ENCODE measurements at places on chromosomes 13 and 19.
A peak's percentile ranks its signal among the peaks of the same experiment; 100 is the strongest.

DNA sequence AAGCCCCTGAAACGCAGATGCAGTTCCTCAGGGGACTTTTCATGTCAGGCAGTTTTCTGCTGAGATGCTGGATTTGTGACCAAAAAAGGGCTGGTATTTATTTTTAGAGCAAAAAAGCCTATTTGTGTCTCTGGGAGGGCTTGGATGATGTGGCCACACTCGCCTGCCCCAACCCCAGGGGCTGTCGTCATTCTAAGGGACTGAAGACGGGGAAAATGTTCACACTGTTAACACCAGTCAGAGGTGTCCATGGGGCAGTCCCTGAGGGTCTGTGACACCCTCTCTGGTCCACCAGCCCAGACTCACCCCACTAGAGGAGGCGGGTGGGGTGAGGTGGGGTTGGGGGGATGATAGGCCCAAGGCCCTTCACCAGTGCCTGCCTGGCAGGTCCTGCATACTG is 15.9 kb upstream of the EPHX3 start:
- DNase-seq = peak; percentile 40

DNA sequence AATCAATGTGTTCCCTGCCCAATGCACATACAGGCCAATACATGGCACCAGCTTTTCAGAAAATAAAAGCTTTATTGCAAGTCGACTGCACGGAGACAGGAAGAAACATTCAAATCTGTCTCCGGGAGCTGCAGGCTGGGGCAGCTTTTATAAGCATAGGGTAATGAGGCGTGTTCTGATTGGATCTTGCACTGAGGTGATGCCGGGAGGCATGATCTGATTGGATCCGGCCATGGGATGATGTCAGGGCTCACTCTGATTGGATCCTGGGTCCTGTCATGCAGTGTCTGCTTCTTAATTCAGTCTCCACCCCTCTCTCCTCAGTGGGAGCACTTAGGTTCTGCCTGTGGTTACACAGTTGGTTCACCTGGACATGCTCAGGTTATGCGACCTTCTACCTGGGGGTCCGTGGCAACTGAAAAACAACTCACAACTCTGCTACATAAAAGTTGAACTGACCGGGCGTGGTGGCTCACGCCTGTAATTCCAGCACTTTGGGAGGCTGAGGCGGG is 11.8 kb upstream of the FBN3 start:
- no peak for DNase-seq

DNA sequence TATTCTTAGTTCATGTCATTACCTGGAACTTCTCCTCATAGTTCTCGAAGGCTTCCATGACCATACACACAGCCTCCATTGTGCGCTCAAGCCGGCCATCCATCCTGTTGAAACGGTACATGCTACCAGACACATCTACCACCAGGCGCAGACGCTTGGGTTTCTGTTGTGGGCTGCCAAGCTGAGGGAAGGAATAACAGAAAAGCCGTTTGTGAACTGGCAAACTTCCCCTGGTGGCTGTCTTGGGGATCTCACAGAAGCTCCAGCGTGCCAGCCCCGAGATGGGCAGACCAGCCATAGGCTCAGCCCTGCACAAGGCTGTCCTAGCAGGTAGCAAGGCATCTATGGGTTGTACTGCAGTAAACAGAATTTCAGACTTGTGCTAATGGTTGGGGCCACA is 130.1 kb downstream of the RGCC start:
- no peak for DNase-seq

- peak; percentile 33 for DNase-seq
These were observed 49.5 kb downstream of the RFX2 start for GRCh38 chr19:6060600-6061375.

DNA sequence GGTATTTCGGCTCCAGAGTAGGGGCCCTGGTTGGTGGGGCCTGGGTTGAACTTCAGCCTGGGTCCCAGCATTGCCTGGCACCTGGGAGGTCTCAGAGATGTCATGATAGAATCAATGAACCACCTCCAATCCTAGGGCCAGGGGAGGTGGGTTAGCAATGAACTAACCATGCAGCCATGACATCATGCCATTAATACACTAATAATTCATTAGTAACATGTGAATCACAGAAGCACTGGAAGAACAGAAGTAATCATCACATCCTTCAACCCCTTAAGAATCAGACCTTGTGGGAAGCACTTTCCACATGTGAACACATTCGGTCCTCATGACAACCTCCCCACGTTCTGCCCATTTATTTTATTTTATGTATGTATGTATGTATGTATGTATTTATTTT is 6.9 kb downstream of the NOSIP start:
- no peak for DNase-seq

DNA sequence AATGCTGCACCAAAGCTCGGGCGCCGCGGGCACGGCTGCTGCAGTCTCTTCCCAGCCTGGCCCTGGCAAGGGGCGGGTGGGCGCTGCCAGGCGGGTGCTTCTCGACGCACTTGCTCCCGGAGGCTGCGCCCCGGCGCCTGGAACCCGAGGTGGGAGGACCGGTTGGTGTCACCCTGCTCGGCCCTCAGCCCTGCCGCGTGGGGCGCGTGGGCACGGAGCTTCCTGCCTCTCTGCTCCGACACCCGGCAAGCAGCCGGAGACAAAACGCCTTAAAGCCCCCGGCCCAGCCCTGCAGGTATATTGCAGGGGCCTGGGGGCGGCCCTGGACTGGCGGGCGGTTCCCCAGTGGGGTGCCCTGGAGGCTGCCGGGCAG is 34.7 kb downstream of the BTBD2 start:
- no peak for DNase-seq

GRCh38 chr19:3378352-3379150 is 12.2 kb downstream of the NFIC start:
- DNase-seq = no peak

- DNase-seq = no peak
These were observed 2.5 kb downstream of the LYPD3 start for GRCh38 chr19:43462785-43463380.

DNA sequence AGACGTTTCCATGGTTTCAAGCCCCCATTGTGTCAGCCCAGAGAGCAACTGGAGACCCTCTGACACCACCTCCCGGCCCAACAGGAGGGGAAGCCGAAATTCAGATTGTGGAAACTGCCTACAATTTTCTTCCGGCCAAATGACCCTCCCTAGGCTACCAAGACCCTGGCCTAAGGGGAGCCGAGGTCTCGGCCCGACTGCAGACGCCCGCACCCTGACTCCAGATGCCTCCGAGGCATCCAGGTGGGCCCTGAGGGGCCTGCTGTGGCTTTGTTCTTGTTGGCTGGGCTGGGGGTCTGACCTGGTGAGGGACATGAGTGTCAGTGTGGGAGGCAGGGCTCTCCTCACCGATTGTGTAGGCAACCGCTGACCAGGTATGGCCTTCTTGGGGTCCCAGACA is 9.6 kb downstream of the MEX3D start:
- DNase-seq = no peak

- peak; percentile 50 for DNase-seq
These were observed 1.5 kb downstream of the GPR18 start for GRCh38 chr13:99256709-99257108.

GRCh38 chr19:32324631-32325285 is 20.7 kb upstream of the ZNF507 start:
- no peak for DNase-seq

- DNase-seq = peak; percentile 29
These were observed 34.4 kb downstream of the DHRS12 start for GRCh38 chr13:51769455-51770127.

DNA sequence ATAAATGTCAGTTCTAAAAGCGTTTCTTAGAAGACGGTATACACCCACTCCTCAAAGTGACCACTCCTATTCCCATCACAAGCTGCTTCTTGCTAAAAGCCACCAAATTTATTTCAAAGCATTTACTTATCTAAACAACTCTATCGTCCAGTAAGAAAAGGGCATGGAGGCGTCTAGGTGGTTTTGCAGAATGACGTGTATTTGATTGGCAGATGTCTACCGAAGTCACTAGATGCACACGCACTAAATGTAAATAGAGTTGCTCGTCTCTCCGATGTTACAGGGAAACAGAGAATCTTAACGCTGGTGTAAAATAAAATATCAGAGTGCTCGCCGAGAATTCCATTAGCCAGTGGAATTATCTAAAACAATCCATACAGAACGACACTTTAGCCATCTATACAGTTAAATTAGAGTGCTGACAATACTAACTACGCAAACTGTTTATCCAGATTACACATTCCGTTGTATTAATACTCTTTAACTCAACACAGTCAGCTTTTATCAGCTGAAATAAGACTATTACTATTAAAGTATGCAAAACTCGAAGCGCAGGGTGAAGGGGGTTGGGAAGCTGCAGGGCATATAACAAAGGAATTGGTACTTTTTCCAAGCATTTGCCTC is 1.9 kb downstream of the KLF12 start:
- DNase-seq = no peak

GRCh38 chr13:21909331-21909730 is 238.5 kb downstream of the FGF9 start:
- DNase-seq = no peak

DNA sequence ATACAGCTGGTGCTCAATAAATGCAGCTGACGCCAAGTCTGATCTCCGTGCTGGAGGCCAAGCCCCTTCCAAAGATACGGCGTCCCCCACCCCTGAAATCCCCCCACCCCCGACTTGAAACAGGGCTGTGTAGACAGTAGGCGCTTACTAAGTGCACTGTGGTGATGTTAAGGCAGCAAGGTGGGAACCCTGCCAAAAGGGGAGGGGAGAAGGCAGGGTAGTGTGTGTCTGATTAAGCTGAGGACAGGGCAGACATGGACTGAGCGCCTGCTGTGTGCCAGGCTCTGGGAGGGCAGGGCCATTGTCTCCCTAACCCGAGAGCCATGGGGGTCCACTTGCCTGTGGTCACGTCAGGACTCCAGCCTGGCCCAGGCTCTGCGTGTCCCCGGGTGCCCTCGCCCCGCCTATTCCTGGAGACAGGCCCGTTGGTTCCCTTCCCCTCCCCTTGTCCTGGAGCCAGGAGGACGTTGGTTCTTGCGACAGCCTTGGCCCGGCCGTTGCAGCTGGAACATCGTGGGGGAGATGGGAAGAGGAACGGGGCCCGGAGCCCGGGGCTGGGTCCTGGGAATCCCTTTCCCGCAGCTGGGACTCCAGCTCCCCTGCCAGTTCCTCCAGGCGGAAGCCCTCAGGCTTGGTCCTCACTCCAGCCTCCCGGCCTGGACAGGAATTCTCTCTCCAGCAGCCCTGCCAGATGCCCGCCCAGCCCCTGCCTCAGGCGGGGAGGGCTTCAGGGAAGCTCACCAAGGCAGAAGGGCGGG is 1.7 kb upstream of the ELANE start:
- peak; percentile 97 for DNase-seq

- no peak for DNase-seq
These were observed at the start of gene VSTM2B for GRCh38 chr19:29525901-29526729. VSTM2B (plus strand) TSS chr19:29525994; CDS start chr19:29526584, 590 bp downstream.

- peak; percentile 57 for DNase-seq
These were observed 607 bp upstream of the SYNE4 start for GRCh38 chr19:36009220-36009619.

DNA sequence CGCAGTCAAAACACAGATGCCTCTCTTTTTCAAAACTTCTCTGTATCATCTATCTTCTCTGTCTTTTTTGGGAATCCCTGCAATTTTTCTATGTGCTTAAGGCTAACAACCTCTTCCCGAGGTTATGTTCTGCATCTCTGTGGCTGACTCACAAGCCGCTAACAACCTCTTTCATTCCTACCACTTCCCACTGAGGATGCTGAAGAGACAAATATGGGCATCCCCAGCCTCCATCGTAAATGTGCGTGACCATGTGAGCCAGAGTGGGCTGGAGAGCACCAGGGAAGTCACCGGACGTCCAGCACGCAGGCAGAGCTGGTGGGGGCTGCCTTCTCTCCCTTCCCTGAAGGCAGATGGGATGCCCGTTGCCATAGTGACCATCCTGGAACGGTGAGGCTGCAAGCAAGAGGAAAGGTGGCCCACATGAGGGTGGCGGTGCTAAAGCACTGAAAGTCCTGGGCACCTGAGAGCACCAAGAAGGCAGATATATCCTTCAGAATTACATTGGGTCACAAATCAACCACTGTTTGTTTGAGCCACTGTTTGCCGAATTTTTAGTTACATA is 122.8 kb downstream of the SHISA2 start:
- no peak for DNase-seq

- DNase-seq = peak; percentile 98
These were observed 33.4 kb downstream of the ABCC4 start for GRCh38 chr13:95267662-95268342.

GRCh38 chr13:27928805-27929753 is 9.3 kb downstream of the PDX1 start:
- DNase-seq = no peak

- peak; percentile 28 for DNase-seq
These were observed 86.5 kb downstream of the TNFSF11 start for GRCh38 chr13:42660333-42660965.

- peak; percentile 78 for DNase-seq
These were observed 1.1 kb downstream of the SYT5 start for GRCh38 chr19:55178781-55179599.

DNA sequence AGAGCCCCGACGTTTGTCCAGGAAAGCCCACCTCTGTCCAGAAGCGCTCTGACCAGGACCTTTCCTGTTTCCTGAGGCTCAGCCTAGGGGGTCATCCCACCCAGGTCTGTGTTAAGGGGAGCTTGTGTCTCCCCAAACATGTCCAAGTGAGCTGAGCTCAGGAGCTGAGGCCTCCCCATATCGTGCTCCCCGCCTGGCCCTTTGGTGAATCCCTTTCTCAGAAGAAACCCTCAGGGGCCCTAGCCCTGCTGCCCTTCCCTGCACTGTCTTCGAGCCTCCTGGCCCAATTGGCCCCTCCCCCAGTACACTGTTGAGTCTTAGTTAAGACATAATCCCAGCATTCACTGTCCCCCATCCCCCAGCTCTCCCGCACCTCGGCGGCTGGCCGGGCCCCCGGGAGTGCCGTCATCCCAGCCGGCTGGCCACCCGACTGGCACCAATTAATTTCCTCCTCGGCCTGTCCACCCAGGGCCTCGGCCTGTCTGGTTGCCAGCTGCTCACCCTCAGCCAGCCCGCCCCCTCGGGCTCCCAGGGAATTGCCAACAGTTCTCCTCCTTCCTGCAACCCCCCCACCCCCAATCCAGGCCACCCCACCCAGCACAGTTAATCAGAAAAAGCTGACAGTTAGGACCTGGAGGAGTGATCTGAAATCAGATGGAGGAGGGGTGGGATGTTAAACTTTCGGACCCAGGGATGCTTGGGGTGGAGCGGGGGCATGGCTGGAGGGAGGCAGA is 13.6 kb downstream of the IER2 start:
- peak; percentile 93 for DNase-seq

- DNase-seq = no peak
These were observed 51.6 kb downstream of the SOX1 start for GRCh38 chr13:112118451-112119064.
